ENCODE measurements at places on chromosomes 16 and 17.

- H3K36me3 ChIP-seq = no peaks in the 10 kb centered on the region
- no peaks in the 10 kb centered on the region for H3K27me3 ChIP-seq
- no peak overlapping the region for H3K4me3 ChIP-seq
Observed at GRCh38 chr16:52090080-52090479, 456.9 kb downstream of the TOX3 start.

DNA sequence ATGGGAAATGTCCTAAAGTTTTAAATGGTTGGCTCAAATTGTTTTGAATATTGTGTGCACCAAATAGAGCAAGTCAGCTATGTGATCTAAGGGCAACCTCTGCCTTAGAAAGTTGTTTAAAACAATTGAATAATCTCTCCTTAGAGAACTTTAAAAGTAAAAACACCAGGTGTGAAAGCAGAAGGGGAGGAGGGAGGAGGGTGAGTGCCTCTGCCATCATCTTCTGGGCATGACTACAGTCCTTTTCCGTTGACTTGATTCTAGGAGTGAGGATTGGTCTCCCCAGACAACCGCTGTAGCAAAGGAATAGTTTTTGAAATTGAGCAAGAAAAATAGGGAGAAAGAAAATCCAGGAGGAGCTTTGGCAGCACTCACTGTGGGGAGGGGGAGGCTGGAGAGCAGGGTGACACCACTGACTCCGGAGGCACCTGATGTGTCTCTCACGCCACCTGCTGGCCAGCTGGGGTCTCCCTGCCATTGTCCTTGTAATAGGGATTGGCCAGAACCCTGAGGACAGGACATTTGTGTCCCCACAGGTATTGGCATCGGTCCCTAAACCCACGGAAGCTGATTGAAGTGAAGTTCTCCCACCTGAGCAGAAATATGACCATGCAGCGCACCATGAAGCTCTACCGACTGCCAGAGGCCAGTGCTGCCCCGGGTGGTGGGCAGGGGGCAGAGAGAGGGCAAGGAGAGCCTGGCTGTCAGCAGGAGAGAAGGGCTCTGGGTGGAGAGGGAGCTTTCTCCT, 33.3 kb downstream of the PLCD3 start:
- peak overlapping the region; percentile 67 for H3K27ac ChIP-seq
- H3K4me1 ChIP-seq = peaks cover 60% of the 10 kb centered on the region
- DNase-seq = peak; percentile 94
- no peaks in the 10 kb centered on the region for H3K27me3 ChIP-seq
- H3K36me3 ChIP-seq = peaks cover 78% of the 10 kb centered on the region

DNA sequence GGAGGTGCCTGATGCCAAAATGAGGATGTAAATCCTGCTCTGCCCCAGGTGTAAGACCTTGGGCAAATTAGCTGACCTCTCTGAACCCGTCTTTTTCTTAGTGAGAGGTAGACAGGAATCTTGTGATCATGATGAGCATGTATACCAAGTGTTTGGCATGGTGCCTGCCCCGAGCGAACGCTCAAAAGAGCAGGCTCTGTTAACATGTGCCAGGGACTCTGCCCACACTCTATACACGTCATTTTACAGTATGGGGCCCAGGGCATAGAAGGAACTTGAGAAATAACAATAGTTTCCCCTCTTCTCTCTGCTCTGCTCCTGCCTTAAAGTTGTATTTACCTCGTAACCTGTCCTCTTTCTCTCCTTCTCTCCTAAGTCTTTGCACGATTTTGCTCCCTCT, 9.3 kb upstream of the MAF start:
- H3K4me3 ChIP-seq = no peak overlapping the region
- H3K4me1 ChIP-seq = no peaks in the 10 kb centered on the region
- no peaks in the 10 kb centered on the region for H3K27me3 ChIP-seq
- no peak overlapping the region for H3K27ac ChIP-seq
- no peaks in the 10 kb centered on the region for H3K36me3 ChIP-seq

DNA sequence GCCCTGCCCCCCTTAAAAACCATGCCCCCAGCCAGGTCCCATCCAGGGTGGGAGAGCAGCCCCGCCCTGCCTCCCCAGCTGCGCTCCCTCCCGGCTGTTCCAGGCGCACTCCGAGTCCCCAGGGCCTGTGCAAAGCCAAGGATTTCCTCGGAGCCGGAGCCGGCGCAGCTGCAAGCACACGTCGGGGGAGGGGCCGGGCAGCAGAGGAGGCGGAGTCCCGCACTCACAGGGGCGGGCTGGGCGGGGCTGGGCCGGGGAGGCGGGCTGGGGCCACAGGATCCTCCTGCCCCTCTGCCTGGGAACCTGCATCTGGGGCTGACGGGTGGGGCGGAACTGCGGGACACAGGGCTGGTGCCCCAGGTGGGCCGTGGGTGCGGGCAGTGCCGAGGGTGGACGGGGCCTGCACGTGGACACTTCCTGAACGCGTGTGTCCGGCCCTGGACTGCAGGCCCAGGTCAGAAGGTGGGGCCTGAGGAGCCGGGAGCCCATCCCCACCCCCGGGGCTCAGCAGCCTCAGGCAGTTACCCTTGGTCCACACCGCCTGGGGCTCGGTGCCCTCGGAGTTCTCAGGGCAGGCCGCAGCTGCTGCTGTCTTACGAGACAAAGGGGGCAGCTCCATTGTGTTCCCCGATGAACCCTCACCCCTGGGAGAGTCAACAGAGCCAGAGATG, 24.0 kb upstream of the SSTR5 start:
- H3K4me1 ChIP-seq = peaks cover 10% of the 10 kb centered on the region
- no peak overlapping the region for H3K4me3 ChIP-seq
- peaks cover 98% of the 10 kb centered on the region for H3K27me3 ChIP-seq
- H3K36me3 ChIP-seq = no peaks in the 10 kb centered on the region
- no peak for DNase-seq
- no peak overlapping the region for H3K27ac ChIP-seq

GRCh38 chr16:7289299-7289698, 43.3 kb upstream of the RBFOX1 start:
- H3K27me3 ChIP-seq = no peaks in the 10 kb centered on the region
- no peak overlapping the region for H3K4me3 ChIP-seq
- H3K27ac ChIP-seq = no peak overlapping the region
- no peaks in the 10 kb centered on the region for H3K36me3 ChIP-seq

DNA sequence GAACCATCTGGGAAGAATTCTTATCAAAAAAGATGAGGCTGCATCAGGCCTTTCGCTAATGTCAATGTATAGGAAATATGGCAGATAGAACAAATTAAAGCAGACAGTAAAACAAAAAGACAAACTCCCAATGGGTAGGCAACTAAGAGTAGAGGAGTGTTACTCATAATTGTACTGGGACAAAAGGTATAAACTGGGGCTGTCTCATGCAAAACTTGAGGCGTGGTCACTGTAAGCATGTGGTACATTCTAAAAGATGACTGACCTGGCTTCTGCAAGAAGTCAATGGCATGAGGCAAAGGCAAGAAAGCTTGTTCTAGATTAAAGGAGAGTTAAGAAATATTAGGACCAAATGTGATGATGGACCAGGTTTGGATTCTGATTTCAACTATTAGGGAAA, 26.7 kb downstream of the SMIM36 start:
- H3K27ac ChIP-seq = no peak overlapping the region
- DNase-seq = no peak
- no peaks in the 10 kb centered on the region for H3K4me1 ChIP-seq
- H3K36me3 ChIP-seq = no peaks in the 10 kb centered on the region

DNA sequence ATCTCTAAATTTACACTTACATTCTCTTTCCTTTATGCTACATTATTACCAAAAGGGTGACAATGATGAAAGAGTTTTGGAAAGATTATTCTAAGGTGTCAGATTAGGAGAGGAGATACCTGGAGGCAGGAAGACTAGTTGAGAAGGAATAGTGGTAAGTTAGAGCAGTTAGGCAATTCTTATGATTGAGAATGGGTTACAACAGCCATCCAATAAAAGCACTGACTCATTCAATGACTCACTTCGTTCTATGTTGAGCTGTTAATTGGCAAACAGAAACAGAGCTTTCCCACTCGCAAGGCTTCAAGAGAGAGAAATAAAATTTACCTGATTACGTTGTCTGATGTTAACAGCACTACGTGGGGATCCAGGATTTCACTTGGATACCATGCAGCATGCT, 5.8 kb downstream of the NUP88 start:
- H3K27ac ChIP-seq = peak overlapping the region; percentile 45
- H3K4me3 ChIP-seq = no peak overlapping the region
- H3K27me3 ChIP-seq = no peaks in the 10 kb centered on the region

GRCh38 chr17:52035336-52035915, 123.1 kb downstream of the CA10 start:
- no peaks in the 10 kb centered on the region for H3K36me3 ChIP-seq
- H3K4me3 ChIP-seq = no peak overlapping the region
- H3K27me3 ChIP-seq = no peaks in the 10 kb centered on the region
- H3K27ac ChIP-seq = no peak overlapping the region
- no peak for DNase-seq

DNA sequence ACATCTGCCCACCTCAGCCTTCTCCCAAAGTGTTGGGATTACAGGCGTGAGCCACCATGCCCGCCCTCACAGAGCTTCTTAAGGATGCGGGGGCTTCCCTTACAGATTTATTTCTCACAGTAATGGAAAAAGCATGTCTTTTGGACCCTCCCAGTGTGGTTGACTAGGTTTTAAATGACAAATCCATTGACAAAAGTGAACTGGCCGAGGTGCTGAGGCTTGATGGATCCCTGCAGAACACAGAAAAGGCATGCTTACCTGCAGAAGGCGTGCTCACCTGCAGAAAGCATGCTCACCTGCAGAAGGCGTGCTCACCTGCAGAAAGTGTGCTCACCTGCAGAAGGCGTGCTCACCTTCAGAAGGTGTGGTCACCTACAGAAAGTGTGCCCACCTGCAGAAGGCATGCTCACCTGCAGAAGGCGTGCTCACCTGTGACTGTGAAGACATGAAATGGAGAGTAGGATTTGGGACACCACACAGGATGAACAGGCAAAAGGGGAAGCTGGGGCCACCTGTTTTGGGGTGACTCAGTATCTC, 15.1 kb upstream of the BBS2 start:
- H3K27ac ChIP-seq = no peak overlapping the region
- no peaks in the 10 kb centered on the region for H3K36me3 ChIP-seq
- H3K4me3 ChIP-seq = no peak overlapping the region
- H3K27me3 ChIP-seq = no peaks in the 10 kb centered on the region
- H3K4me1 ChIP-seq = no peaks in the 10 kb centered on the region
- no peak for DNase-seq

- peaks cover 41% of the 10 kb centered on the region for H3K4me1 ChIP-seq
- peak overlapping the region; percentile 88 for H3K27ac ChIP-seq
- DNase-seq = no peak
- H3K36me3 ChIP-seq = peaks cover 9% of the 10 kb centered on the region
- no peaks in the 10 kb centered on the region for H3K27me3 ChIP-seq
- H3K4me3 ChIP-seq = peak overlapping the region; percentile 98
Observed at GRCh38 chr17:81553616-81554181, 1.5 kb upstream of the FAAP100 start.

GRCh38 chr16:88726981-88727380, 20.7 kb downstream of the CTU2 start:
- no peak overlapping the region for H3K27ac ChIP-seq
- no peaks in the 10 kb centered on the region for H3K27me3 ChIP-seq
- H3K36me3 ChIP-seq = peaks cover 79% of the 10 kb centered on the region
- no peak overlapping the region for H3K4me3 ChIP-seq
- no peak for DNase-seq
- H3K4me1 ChIP-seq = no peaks in the 10 kb centered on the region

- H3K27me3 ChIP-seq = no peaks in the 10 kb centered on the region
- peak overlapping the region; percentile 64 for H3K27ac ChIP-seq
- DNase-seq = peak; percentile 65
- no peaks in the 10 kb centered on the region for H3K36me3 ChIP-seq
- peak overlapping the region; percentile 6 for H3K4me3 ChIP-seq
Observed at GRCh38 chr17:64240741-64241347, 22.2 kb downstream of the TEX2 start.

- H3K27ac ChIP-seq = no peak overlapping the region
- H3K4me3 ChIP-seq = no peak overlapping the region
- H3K27me3 ChIP-seq = no peaks in the 10 kb centered on the region
Observed at GRCh38 chr17:685006-685405, 29.6 kb downstream of the VPS53 start.

- H3K36me3 ChIP-seq = no peaks in the 10 kb centered on the region
- no peak overlapping the region for H3K27ac ChIP-seq
- no peak for DNase-seq
- H3K4me1 ChIP-seq = no peaks in the 10 kb centered on the region
- H3K4me3 ChIP-seq = no peak overlapping the region
Observed at GRCh38 chr16:58882292-58882691, 148.2 kb upstream of the GOT2 start.

DNA sequence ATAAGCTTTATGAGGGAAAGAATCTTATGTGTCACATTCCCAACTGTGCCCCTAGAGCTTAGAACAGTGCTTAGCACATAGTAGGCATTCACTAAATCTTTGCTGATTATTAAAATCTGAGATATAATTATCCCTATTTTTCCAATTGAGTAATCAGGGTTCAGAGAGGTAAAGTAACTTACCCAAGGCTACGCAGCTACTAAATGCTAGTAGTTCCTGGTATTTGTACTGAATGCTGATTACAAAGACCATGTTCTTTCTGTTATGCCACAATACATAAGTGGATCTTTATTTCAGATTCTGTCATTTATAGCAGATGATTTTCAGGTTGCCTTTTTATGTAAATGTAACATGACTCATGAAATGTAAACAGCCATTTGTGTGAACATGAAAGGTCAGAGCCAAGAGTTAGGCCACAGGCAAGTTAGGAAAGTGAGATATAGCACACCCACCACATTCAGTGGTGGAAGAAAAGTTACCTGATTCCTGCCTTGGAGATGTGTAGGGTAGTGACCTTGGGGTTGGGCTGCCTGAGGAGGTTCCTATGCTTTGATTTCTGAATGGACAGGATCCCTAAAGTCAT, 77.2 kb downstream of the FTO start:
- DNase-seq = no peak
- H3K4me3 ChIP-seq = no peak overlapping the region
- H3K36me3 ChIP-seq = no peaks in the 10 kb centered on the region
- peaks cover 42% of the 10 kb centered on the region for H3K4me1 ChIP-seq
- H3K27me3 ChIP-seq = no peaks in the 10 kb centered on the region

DNA sequence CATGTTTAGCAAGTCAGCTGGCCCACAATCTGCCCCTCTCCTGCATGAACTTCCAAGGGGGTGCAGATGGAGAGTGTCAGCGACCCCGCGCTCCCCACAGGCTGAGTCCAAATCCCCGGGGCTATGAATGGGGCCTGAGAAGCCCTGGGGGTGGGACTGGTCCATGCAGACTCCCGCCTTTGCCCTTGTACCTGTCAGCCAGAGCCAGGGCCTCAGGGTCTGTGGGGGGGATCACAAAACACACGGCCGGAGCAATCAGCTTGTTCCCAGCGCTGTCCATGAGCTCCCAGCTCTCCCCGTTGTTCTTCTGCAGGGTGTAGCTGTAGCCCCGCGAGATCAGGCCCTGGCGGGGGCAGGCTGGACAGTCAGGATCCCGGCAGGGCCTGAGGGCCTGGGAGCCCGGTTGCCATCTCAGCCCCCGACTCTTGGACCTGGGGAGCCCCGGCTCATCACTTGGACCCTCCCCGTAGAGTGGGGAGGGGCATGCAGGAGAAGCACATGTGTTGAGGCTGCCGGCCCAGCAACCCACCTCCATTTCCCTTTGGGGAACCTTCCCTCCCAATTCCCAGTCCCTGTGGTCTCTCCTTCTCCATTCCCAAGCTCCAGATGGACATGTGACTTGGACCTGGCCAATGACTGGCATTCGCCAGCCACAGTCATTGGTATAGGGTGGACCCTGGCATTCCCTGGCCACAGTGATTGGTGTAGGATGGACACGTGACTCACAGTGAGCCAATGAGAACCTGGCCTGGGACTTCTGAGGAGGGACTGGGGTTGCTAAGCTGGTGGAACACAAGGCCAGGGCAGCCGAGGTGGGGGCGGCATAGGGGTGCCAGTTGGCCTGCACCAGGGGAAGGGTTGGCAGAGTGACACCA, 42.4 kb downstream of the PPL start:
- peaks cover 52% of the 10 kb centered on the region for H3K36me3 ChIP-seq
- DNase-seq = no peak
- peaks cover 8% of the 10 kb centered on the region for H3K27me3 ChIP-seq
- H3K4me3 ChIP-seq = no peak overlapping the region
- H3K4me1 ChIP-seq = no peaks in the 10 kb centered on the region
